Neural progenitor cell (in vitro differentiated cells): ENCODE measurements at places on chromosomes 6 and 20. TPM values are rescaled to one million over a fixed set of nuclear protein-coding genes. Genes with fewer than 3 reads are reported as not detected.

DNA sequence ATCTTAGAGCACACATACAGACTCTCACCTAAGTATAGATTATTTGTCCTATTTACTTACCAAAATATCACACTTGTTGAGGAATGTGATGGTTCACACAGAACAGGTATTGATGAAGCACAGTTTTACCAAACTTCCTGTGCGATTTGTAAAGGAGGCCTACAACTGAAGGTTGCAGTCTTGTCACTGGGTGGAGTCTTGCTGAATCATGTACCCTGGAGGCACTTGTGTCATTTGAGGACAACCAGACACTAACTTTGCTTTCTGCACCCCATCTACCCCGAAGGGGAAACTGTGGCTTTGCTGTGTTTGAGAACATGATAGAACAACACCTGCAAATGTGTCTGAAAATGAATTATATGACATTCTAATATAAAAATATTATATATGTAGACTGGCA is 32.4 kb upstream of the HINT3 start:
- no peaks in the 10 kb centered on the region for H3K4me1 ChIP-seq
- no peak overlapping the region for H3K4me3 ChIP-seq
- no peak for DNase-seq
- H3K36me3 ChIP-seq = no peaks in the 10 kb centered on the region

- no peaks in the 10 kb centered on the region for H3K36me3 ChIP-seq
- H3K27ac ChIP-seq = no peak overlapping the region
- H3K27me3 ChIP-seq = no peaks in the 10 kb centered on the region
- DNase-seq = no peak
Measured at GRCh38 chr6:44353336-44353735, 10.9 kb downstream of the SPATS1 start.

- peaks cover 6% of the 10 kb centered on the region for H3K4me1 ChIP-seq
- no peak overlapping the region for H3K4me3 ChIP-seq
- no peaks in the 10 kb centered on the region for H3K36me3 ChIP-seq
Measured at GRCh38 chr6:157433678-157434081, 52.7 kb downstream of the ZDHHC14 start.

Gene FOXA2
- total RNA-seq = not detected in 2 replicates

DNA sequence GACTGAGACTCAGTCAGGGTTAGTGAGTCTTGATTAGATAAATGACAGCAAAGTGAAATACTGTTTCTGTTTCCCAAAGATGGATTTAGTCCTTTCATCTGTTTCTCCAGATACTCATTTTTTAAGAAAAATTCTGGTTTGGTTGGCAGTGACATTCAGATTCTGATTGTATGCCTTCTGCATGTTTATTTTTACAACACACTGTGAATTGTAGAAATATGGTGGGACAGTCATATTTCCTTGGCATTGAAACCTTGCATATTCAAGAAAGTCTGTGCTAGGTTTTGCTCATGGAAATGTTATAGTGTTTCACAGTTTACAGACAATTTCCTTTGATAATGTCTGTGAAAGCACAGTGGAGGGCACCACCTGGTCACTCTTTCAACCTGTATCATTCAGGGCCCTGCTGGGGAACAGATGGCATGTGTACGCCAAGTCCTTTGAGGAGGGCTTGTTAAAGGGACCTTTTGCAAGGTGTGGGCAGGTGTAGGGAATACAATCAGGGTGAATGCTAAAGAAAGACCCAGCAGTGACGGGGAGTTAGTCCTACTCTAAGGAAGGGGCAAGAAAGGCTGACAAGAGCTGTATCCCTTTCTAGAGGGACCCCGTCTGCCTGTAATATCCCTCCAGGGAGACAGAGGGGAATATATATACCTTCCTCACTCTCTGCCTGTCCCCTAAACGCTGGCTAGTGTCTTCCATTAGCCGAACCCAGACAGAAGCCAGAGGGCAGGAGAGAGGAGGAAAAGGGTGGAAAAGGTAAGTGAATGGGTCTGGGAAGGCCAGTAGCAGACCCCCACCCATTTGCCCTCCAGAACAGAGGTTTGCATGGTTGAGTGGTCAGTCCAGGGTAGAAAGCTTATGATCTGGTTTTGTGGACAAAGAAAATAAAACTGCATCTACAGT is 10.2 kb downstream of the PLCB4 start:
- peaks cover 3% of the 10 kb centered on the region for H3K4me1 ChIP-seq
- no peak overlapping the region for H3K27ac ChIP-seq
- H3K4me3 ChIP-seq = no peak overlapping the region
- no peaks in the 10 kb centered on the region for H3K36me3 ChIP-seq
- H3K27me3 ChIP-seq = no peaks in the 10 kb centered on the region
- no peak for DNase-seq

Gene BPIFB1
- total RNA-seq = not detected in 2 replicates

DNA sequence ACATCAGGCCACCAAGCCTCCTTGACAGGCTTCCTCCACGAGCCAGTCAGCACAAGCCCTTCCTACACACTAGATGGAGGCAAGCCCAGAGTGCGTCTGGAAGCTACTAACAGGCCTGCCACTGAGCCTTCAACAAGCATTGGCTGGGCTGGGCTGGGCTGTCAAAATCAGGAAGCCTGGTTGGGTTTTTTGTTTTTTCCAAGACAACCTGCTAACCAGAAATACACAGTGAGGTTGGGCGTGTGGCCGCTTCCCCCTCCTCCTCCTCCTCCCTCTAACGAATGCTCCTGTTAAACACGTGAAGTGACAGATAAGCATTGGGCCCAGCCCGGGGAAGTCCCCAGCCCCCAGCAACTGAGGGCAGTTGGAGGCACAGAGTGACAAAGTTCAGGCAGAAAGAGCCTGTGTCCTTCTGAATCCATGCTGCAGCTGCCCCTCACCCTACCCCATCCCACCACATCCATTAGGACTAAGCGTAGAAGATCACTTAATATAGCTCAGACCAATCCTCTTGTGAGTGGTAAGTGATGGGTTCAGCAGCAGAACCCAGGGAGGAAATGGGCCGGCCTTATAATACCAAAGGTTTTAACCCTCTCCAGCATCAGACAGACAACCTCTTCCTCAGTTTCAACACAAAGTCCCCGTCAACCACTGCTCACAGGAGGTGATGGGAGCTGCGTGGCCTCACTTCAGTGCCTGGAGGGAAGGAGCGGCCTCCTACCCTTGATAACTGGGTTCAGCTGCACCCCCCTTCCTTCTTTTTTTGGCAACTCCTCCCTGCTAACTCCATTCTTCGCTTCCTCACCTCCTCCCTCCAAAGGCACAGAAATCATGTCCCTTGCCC is 1.1 kb downstream of the NFATC2 start:
- no peaks in the 10 kb centered on the region for H3K36me3 ChIP-seq
- DNase-seq = peak; percentile 69
- peaks cover 64% of the 10 kb centered on the region for H3K27me3 ChIP-seq
- no peak overlapping the region for H3K27ac ChIP-seq
- H3K4me3 ChIP-seq = peak overlapping the region; percentile 62

- DNase-seq = peak; percentile 79
- peaks cover 11% of the 10 kb centered on the region for H3K27me3 ChIP-seq
- peak within 1 kb of the TSS; percentile 61 for H3K4me3 ChIP-seq
- H3K27ac ChIP-seq = no peak within 1 kb of the TSS
Measured at GRCh38 chr20:63969838-63970713, at the start of gene ZNF512B. TSS of gene ZNF512B (minus strand) at chr20:63969930. CDS start at chr20:63967950, 1,980 bp downstream.

DNA sequence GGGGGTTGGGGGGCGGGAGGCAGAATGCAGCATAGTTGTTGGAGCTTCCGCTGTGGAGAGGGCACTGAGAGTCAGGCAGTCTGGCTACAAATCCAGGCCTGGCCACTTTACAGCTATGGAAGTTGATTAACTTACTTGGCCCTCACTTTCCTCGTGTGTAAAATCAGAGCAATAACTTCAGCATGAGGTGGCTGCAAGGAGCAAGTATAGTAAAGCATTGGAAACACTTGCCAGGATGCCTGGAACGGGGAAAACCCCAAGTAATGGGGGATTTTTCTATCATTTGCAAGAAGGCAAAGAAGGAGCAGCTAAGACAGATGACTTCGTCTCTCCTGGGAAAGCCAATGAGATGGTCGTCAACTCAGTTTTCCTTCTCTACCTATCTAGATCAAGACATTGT is 35.8 kb downstream of the AGPAT4 start:
- no peak for DNase-seq
- no peaks in the 10 kb centered on the region for H3K27me3 ChIP-seq
- H3K36me3 ChIP-seq = no peaks in the 10 kb centered on the region
- H3K4me3 ChIP-seq = no peak overlapping the region
- peaks cover 17% of the 10 kb centered on the region for H3K4me1 ChIP-seq

DNA sequence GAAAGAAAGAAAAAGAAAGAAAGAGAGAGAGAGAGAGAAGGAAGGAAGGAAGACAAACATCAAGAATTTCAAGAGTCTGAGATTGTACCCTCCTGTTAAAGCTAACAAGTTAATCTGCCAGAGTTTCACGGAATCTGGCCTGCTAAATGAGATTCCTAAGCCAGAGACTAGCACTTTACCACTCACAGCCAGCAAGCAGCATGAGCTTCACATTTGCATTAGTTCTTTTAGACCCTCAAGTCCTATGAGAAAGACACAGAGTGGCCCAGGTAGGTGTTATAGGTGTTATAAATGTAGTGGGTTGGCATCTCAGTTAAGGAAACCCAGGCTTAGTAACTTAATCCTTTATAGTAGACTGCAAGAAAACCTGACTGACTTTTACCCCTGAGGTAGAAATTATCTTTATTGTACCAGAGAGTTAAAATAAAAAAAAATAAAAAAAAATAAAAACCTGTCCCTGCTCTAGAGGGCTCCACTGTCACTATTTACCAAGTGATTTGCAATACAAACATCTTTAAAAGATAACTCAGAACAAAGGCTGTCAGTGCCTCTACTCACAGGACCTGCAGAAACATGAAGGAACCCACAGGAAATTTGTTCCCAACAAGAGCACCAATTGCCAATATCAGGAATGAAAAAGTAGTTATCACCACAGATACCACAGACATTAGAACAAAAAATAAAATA is 9.7 kb upstream of the IBTK start:
- no peaks in the 10 kb centered on the region for H3K36me3 ChIP-seq
- H3K27ac ChIP-seq = no peak overlapping the region
- DNase-seq = no peak
- peaks cover 28% of the 10 kb centered on the region for H3K4me1 ChIP-seq
- no peaks in the 10 kb centered on the region for H3K27me3 ChIP-seq

GRCh38 chr6:20838113-20838512 is 303.9 kb downstream of the CDKAL1 start:
- no peak overlapping the region for H3K27ac ChIP-seq
- no peaks in the 10 kb centered on the region for H3K36me3 ChIP-seq
- no peaks in the 10 kb centered on the region for H3K27me3 ChIP-seq
- H3K4me1 ChIP-seq = peaks cover 21% of the 10 kb centered on the region
- H3K4me3 ChIP-seq = no peak overlapping the region

- peaks cover 46% of the 10 kb centered on the region for H3K4me1 ChIP-seq
- H3K4me3 ChIP-seq = no peak overlapping the region
- peak; percentile 57 for DNase-seq
- H3K27ac ChIP-seq = no peak overlapping the region
Measured at GRCh38 chr6:139979021-139979725, 604.7 kb upstream of the CITED2 start.

DNA sequence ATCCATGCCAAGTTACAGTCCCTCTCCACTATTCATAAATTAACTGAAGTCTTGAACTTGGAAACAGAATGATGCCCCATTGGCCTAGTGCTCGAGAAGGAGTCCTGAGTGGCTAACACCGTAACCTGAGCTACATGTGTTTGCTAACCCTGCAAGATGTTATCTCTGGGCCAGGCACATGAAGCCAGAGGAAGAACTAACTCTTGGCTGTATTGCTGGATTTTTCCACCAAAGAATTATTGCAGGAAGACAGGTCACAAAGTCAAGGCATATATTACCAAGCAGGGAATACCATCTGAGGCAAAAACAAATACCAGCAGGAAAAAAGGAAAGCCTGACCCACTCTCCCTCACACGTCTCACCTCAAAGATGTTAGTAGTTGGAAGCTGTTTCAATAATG is 148.9 kb upstream of the PHACTR1 start:
- no peaks in the 10 kb centered on the region for H3K4me1 ChIP-seq
- H3K27me3 ChIP-seq = no peaks in the 10 kb centered on the region
- no peak for DNase-seq
- no peak overlapping the region for H3K27ac ChIP-seq

DNA sequence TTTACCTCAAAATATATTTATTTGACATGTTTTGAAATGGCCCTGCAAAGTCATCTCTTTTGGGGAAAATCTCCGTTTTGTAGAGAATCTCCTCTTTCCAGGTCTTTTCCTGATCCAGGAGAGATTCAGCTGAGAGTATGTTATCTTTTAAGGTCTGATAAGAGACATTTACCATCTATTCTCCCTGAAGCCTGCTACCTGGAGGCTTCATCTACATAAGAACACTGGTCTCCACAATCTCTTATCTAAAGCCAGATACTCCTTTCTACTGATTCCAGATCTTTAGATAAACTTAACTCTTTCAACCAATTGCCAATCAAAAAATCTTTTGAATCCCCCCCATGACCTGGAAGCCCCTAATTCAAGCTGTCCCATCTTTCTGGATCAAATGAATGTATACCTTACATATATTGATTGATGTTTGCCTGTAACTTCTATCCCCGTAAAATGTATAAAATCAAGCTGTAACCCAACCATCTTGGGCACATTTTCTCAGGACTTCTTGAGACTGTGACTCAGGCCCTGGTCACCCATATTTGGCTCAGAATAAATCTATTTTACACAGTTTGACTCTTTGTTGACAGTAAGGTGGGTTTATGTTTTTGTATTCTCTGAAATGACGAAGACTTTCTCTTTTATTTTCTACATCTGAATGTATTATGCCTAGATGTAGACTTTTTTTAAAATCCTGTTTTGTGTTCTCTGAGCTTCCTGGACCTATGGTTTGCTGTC is 95.5 kb downstream of the ECT2L start:
- H3K36me3 ChIP-seq = no peaks in the 10 kb centered on the region
- DNase-seq = no peak
- no peak overlapping the region for H3K27ac ChIP-seq
- H3K4me1 ChIP-seq = no peaks in the 10 kb centered on the region
- no peak overlapping the region for H3K4me3 ChIP-seq

- no peak for DNase-seq
- no peaks in the 10 kb centered on the region for H3K27me3 ChIP-seq
- H3K4me3 ChIP-seq = no peak overlapping the region
- no peaks in the 10 kb centered on the region for H3K36me3 ChIP-seq
Measured at GRCh38 chr20:37971561-37972127, 61.6 kb downstream of the TTI1 start.

Gene SMIM8
- total RNA-seq = 18.7 and 31.7 TPM in 2 replicates

Gene PNLDC1
- total RNA-seq = 0.06 TPM in 1 of 2 replicates, not detected in the other

Gene DHX35
- 22.0 and 22.5 TPM in 2 replicates for total RNA-seq

GRCh38 chr6:89580997-89581666 is 57.4 kb downstream of the LYRM2 start:
- peak overlapping the region; percentile 31 for H3K27ac ChIP-seq
- no peaks in the 10 kb centered on the region for H3K36me3 ChIP-seq
- H3K27me3 ChIP-seq = no peaks in the 10 kb centered on the region
- no peak overlapping the region for H3K4me3 ChIP-seq

DNA sequence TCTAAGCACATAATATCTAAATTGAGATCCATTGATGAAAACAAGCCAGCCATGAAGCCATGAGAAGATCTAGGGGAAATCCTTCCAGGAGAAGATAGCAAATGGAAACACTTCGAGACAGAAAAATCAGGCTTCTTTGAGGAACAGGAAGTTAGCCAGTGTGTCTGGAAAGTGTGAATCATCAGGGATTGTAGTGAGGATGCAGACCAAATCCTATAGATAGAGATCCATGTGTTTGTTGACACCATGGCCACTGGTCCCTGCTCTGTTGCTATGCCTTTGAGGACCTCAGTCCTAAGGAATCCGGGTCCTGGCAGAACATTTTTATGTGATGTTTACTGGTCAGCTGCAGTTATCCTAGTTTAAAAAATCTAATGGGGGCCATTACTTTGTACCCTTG is 6.6 kb upstream of the ELOVL2 start:
- no peak overlapping the region for H3K27ac ChIP-seq
- no peaks in the 10 kb centered on the region for H3K36me3 ChIP-seq
- no peak overlapping the region for H3K4me3 ChIP-seq

Gene PACRG
- 0.30 and 0.37 TPM in 2 replicates for total RNA-seq

- peak overlapping the region; percentile 38 for H3K27ac ChIP-seq
- no peaks in the 10 kb centered on the region for H3K27me3 ChIP-seq
- DNase-seq = no peak
- H3K36me3 ChIP-seq = no peaks in the 10 kb centered on the region
- peaks cover 11% of the 10 kb centered on the region for H3K4me1 ChIP-seq
Measured at GRCh38 chr6:56693246-56693607, 50.5 kb upstream of the DST start.
